Lung (tissue), 17 donors: ENCODE measurements at places on chromosomes 7 and 10. TPM values are rescaled to one million over a fixed set of nuclear protein-coding genes. Genes with fewer than 3 reads are reported as not detected.

SPDYE11 gene
- not detected for total RNA-seq

ARMC3 gene
- 32.8 TPM for total RNA-seq

HOXA7 gene
- 1.1 TPM for total RNA-seq

MAGI2 gene
- total RNA-seq, result 7.9 TPM

PHKG1 gene
- 1.8 TPM for total RNA-seq

SOSTDC1 gene
- total RNA-seq, result 6.1 TPM

OPTN gene
- total RNA-seq, result 45.6 TPM

FOXI2 gene
- total RNA-seq, result 0.15 TPM

PAOX gene
- 6.9 TPM for total RNA-seq

CTAGE4 gene
- total RNA-seq, result 8.2 TPM

KLLN gene
- 1.1 TPM for total RNA-seq

MYL10 gene
- total RNA-seq, result not detected

SEC31B gene
- 9.0 TPM for total RNA-seq
